ENCODE measurements at places on chromosomes 12 and 14.

DNA sequence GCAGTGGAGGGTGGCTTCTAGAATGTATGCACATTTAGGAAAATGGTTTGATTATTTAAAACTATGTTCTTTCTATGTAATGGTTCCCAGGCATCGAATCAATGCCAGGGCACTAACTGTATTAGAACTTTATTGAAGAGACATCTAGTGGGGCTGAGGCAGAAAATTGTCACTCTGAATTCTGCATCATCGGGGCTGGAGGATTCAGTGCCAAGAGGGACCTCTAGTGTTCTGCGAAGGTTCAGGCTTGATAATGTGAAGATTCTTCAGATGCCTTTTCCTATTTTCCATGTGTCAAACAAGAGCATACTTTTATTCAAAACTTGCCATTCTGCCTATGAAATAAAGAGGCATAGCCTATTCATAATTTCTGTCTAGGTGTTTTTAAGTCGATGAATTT is 146.3 kb downstream of the CAND1 start:
- DNase-seq = peak; percentile 33

DNA sequence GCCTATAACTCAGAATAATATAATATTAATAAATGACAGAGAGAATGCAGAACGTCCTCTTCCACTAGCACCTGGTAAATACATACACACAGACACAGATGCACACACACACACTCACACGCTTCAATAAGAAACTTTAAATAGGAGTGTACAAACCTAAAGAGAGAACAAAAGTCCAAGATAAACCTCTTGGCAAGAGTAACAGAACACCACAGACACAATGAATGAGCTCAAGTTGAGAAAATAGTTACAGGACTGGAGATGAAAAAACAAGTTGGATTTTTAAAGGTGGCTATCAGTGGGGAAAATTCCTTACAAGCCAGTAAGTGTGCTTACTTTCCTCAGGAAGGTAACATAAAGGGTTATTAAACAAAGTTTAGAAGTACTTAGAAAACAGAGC is 35.2 kb downstream of the CRY1 start:
- no peak for DNase-seq

DNA sequence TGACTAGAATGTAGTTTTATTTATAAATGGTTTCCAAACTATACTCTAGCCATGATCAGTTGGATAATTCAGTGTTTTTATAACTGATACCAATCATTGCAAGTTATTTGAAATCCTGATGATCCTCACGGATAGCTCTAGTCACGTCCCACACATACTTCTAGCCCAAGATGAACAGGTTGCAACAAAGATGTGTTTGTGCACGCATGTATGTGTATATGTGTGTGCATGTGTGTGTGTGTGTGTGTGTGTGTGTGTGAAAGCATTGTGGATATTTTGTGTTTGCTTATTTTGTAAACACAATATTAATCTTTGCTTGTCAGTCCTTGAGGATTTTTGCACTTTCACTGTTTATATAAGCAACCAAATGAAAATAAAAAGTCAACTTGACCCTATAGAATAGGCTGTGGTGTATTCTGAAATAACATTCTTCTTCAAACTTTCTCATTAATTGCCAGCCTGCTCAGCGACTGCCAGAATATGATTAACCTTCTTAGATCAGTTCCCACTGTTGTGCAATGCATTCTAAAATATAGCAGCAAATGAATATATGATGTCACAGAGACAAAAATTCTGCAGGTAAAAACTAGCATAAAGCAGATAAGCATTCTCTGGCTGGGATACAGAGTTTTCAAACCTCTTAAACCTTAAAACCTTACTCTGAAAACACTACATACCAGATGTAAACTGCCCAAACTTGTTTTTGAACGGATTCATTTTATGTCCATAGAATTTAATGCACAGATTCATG is 48.8 kb upstream of the HIF1A start:
- DNase-seq = peak; percentile 97

- DNase-seq = no peak
Observed at GRCh38 chr14:33945210-33946088, 5.4 kb downstream of the EGLN3 start.

GRCh38 chr14:100784523-100785337 is 41.2 kb upstream of the MEG3 start:
- DNase-seq = no peak

DNA sequence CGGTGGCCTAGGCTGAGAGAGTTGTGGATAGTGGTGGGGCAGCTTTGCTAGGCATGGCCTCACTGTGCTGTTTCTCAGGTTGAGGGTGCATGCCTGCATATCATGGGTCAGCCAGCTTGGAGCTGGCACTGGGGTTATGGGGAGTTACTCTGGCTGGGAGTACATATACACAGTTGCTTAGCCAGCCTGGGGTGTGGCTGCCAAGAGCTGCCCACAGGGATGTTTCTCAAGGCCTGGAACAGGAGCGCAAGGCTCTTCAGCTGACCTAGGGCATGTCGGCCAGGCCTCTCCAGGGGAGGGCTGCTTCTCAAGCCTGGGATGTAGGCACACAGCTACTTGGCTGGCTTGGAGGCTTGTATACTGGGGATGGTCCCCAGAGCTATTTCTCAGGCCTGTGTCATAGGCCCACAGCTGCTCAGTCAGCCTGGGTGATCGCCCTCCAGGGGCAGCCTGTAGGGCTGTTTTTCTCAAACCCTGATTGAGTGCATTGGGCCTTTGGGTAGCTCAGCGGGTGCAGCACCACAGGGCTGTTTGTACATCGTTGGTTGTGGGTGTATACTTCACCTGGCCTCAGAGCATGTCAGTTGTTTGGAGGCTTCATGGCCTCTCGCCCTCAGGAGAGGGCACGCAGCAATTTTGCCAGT is 114.9 kb downstream of the METTL25 start:
- no peak for DNase-seq

DNA sequence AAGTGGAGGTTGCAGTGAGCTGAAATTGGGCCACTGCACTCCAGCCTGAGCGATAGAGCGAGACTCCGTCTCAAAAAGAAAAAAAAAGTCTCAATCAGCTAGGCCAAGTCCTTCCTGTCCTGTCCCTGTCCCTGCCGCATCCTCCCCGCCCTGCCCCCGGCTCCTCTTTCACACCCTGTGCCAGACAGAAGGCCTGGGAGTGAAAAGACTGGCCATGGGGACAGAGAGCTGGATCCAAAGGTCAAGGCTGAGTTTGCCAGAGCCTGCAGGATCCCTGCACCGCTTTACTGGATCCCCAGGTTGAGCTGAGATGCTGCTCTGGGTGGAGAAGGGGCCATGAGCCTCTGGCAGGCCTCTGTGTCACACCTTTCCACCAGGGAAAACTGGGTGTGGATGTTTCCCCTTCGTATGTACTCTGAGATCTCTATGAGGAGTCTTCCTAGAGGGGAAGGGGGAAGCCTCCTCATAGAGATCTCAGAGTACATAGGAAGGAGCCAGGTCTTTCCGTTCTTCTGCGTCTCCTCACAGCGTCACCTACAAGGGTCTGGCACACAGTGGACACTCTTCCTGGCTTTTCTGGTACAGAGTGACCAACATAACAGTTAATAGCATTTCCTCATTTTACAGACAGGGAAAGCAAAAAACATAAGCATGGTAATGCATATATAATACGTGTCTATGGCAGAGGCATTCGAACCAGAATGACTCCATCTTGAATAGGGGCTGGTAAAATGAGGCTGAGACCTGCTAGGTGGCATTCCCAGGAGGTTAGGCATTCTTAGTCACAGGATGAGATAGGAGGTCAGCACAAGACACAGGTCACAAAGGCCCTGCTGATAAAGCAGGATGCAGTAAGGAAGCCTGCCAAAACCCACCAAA is 35.1 kb downstream of the NINJ2 start:
- DNase-seq = peak; percentile 52

DNA sequence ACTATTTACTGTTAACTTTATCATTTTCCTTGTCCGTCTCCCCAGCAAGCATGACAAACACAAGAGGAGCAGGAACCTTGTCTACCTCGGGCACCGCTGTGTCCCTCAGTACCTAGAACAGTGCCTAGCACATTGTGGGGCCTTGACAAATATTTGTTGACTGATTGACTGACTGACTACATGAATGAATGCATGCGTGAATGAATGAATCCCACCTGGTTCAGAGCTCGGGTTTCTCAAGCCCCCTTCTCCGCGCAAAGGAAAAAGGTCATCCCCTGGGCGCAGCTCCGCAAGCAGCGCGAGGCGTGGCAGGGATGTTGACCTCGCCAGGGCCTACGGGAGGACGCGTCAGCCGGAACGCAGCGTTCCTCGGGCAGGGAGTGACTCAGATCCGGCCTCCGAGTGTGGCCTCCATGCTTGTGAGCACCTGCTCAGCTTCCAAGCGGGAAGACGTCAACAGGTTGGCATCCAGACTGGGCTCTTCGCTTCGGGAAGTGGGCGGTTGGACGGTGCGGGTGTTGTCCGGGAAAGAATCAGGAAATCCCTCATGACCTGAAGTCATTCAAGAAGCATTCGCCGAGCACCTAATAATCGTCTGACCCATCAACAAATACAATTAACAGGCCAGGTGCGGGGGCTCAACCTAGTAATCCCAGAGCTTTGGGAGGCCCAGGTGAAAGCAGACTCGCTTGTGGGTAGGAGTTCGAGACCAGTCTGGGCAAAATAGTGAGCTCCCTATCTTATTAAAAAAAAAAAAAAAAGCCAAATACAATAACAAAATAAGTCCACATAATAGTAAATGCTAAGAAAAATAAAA is 13.9 kb upstream of the UBC start:
- DNase-seq = peak; percentile 100

DNA sequence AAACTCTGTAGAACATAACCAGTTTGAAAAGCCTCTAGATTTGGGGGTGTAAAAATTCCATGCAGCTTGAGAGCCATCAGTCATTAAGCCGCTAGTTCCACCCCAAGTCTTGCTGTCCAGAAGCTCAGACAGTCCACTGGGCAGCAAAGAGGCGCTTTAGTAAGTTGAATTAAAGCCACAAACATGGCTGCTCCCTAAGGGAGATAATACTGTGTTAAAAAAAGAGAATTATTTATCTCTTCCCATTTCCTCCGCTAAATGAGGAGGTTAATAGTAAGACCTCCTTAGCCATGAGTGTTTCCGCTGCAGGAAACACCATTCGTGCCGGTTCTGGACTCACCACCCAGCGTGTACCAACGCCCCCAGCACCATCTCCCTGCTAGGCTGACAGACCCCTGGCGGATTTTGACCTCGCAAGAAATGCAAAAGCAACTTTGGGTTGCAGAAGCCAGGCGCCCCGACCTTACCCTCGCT is 536 bp downstream of the TM7SF3 start:
- DNase-seq = peak; percentile 33

DNA sequence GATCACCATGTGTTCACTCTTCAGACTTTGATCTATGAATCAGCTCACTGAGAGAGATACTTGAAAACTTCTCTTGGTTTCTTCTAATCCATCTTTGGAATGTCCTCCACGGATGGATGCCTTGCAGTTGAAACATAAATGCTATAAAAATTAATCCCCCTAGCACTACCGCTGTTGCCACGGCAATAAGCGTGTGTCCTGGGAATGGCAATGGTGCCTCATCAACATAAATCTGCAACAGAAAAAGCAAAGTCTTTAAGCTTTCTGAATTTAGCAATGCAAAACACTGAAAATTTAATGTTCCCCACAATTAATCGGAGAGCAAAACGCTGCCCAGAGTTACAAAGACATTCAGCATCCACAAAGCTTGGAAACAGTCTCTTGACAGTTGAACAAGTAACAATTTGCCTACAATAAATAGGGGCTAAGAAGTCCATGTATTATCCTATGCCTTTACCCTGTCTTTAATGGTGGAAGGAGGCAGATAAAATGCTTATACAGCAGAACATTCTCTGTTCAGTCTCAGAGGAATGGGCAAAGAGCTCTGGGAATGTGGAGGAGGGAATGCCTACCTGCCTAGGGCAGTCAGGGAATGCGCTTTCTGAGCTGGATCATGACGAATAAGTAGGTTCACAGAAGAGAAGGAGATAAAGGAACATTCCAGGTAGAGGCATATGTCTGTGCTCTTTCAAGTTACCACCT is 70.9 kb upstream of the PPP4R3A start:
- DNase-seq = no peak
